Stimulated activated CD4-positive, alpha-beta T cell treated with anti-CD3 and anti-CD28 coated beads, Interleukin-1b, Interleukin-23, amount 100 ng/mL, for 48 hours (primary cell): ENCODE measurements at places on chromosomes 7 and 10.

DNA sequence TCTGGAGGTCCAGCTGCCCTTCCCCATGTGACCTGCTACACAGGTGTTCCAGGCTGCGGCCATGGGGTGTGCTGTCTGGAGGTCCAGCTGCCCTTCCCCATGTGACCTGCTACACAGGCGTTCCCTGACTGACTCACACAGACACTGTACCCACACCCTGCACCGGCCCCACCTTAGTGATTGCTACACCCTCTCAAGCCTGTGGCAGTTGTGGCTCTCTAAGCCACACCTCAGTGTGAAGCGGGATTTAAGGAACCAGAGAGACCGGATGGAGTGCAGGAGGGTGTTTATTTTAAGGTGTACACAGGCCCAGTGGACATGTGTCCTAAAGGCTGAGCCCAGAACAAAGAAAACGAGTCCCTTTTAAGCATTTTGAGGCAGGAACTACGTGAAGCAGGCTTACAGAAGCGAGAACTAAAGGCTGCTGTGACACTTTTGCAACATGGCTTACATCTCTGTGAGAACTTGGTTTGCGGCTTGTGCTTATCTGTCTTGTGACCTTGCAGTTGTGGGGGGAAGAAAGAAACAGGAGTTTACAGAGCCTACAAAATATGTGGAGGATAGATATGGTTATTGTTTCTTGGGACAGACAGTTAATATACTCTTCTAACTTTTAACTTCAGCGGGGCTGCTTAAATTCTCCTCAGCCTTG, 326.4 kb downstream of the PAXIP1 start:
- DNase-seq: no peak

DNA sequence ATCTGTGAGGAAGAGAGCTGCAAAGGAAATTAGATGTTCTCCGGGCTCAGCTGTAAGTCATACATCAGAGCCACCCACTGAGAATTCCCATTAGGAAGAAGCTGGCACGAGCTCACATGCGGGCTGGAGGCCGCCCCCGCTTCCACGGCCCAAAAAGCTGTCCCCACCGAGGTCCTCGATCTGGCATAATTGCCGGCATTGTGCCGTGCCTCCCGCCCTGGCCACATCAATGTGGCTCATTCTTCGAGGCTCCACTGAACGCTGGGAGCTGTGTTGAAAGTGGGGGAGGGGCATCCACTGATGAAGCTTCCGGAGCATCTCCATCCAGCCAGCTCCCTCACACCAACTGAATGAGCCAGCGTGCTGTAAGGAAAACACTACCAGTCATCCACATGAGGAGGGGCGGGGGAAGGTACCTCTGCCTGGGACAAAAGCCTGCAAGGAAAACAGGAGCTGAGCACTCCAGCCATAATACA, 173.1 kb downstream of the PTPRN2 start:
- DNase-seq: no peak

- DNase-seq: no peak
Observed at GRCh38 chr10:93067443-93068365, 6.0 kb upstream of the CYP26A1 start.

DNA sequence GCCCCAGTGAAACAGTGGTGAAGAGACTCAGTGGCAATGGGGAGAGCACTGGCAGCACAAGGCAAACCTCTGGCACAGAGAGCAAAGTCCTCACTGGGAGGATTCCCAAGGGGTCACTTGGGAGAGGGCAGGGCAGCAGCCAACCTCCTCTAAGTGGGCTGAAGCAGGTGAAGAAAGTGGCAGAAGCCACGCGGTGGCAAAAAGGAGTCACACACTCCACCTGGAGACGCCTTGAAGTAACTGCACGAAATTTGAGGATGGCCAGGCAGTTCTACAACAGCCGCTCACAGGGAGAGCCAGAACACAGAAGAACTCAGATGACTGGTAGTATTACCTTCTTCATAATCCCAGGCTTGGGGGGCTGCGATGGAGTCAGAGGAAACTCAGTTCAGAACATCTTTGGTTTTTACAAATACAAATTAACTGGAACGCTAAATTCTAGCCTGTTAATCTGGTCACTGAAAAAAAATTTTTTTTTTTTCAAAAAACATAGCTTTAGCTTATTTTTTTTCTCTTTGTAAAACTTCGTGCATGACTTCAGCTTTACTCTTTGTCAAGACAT, 574 bp upstream of the IL6 start:
- DNase-seq: peak; percentile 63

- no peak for DNase-seq
Observed at GRCh38 chr7:107972075-107972482, 30.9 kb downstream of the LAMB1 start.

DNA sequence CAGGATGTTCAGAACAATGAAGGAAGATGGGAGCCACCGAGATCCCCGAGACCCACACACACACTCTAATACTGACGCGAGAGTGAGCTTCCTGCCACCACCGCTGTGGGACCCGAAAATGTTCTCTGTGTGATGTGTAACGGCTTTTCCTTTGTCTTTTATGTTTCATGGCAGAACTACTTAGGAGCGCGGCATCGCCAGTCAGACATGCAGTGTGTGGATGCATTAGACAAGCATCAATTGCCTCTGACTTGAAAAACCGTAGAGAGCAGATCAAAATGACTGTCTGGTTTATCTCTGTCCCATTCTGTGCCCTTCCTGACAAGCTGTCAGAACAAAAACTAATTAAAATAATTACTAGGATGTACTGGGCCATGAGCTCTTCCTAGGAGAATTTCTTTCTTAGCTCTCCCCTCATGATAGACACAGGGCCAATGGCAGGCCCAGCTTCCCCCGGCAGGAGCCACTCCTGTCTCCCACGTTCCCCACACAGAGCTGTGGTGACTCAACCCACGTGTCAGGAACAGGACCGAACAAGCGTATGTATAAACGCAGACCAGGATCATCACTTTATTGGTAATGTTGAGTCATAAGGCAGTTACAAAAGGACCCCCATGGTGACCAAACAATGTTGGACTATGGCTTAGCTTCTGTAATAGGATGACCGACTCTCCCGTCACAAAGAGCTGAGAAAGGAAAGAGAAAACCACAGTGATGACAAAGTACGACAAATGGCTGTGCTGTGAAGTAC, 705.0 kb downstream of the PARD3 start:
- DNase-seq: no peak

DNA sequence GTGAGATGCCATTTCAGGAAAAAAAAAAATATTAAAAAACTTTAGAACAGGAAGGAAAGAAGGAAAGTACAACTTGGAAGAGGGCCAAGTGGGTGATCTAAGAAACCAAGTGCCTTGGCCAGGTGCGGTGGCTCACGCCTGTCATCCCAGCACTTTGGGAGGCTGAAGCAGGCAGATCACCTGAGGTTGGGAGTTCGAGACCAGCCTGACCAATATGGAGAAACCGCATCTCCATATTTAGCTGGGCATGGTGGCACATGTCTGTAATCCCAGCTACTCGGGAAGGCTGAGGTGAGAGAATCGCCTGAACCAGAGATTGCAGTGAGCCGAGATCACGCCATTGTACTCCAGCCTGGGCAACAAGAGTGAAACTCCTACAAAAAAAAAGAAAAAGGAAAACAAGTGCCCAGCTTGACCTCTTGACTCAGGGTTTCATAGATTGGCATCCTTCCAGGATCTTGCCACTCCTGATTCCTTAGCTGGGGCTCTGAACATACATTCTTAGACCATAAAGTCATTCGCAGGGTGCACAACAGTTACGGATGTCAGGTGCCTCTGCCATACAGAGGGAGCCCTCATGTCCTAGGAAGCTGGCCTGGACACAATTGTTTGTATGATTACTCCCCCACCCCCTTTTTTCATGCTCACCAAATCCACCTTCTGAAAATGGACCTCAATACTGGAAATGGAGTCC, 2.1 kb upstream of the GUSB start:
- DNase-seq: no peak

GRCh38 chr7:31683445-31684225, 3.4 kb upstream of the PPP1R17 start:
- DNase-seq: no peak

GRCh38 chr7:102390697-102391484, 5.3 kb upstream of the PRKRIP1 start:
- DNase-seq: peak; percentile 61

DNA sequence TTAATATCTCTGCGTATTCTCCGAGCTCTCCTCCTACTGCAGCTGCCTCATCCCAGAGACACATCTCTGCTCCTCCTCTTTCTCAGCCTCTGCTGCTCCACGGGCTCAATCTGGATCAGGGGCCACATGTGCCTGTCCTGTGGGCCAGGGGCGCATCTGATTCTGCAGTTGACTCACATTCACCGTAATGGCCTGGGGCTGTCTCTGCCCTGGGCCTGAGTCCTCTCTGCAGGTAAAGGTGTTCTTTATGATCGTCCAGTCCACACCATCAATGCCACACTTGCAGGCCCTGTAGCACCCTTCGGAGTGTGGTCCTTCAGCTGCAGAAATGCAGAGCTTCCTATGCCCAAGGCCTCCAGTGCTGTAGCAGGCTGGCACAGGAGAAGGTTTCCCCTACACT, 154.5 kb downstream of the OAT start:
- no peak for DNase-seq

DNA sequence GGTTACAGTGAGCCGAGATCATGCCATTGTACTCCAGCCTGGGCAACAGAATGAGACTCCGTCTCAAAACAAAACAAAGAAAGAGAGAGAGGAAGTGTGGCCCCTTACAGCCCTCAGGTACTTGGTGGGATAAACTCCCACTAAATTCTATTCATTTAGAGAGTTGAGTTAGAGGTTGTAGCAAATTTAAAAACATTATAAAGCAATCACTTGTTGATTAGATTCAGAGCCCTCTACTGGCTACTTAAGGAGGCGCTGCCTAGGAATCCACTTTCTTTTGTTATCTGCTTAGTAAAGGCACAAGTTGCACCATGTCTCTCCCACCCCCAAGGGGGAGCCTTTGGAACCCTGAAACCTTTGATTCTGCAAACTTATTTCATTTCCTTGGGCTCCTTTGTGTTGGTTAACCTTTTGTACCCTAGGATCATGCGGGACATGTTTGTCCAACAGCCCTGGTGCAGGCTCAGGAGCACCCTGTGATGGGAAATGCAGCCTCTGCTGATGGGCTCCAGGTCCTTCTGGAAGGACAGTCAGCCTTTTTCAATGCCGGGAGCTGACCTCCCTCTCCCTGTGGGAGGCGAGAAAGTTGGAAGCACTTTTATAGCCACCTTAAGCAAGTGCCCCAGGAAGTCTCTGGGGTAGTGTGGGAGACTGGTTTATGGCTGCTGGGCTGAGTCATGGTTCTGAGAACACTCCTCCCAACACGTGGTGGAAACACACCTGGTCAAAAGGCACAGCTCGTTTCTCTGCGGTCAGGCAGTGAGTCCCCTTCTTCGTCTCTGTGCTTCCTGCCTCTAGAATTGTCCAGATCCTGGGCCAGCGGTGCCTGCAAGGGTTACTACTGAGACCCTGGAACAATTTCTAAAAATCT, 2.3 kb downstream of the HKDC1 start:
- peak; percentile 83 for DNase-seq
